ENCODE measurements at places on chromosomes 6 and 20.

DNA sequence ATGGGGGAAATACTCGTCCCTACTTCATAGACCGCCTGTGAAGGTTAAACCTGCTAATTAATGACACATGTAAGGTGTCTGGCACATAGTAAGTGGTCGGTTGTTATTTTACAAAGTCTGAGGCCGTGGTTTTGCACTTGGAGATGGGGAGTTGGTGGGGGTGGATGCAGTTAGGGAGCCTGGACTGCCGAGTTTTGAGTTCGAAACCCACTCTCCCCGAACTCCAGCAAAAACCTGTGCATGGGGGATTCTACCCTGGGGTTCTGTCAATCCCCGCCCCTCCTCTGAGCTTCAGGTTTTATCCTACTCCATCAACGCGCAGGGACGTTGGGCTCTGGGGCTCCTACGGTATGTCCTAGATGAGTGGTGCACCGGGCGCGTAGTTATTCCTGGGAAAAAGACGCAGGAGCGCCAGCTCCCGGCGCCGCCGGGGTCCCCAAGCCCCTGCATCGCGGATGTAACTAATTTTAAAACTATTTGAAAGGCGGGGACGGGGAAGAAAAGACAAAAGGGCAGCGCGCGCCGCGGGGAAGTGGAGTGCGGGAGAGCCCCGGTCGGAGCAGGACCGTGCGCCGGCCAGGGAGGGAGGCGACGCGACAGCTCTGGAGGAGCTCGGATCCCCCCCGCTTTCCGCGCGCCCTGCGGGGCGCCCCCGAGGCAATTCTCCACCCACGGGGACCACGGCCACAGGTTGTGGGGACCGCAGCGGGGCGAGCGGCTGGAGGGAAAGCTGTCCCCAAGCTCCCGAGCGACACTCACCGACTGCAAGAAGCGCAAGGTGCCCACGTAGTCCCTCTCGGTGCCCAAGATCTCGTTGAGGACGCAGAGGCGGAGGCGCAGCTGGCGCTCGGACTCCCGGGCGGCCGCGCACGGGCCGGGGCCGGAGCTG, 672 bp downstream of the PREX1 start:
- no peak for DNase-seq

- DNase-seq = no peak
Measured at GRCh38 chr6:3009930-3010329, 10.2 kb downstream of the NQO2 start.

DNA sequence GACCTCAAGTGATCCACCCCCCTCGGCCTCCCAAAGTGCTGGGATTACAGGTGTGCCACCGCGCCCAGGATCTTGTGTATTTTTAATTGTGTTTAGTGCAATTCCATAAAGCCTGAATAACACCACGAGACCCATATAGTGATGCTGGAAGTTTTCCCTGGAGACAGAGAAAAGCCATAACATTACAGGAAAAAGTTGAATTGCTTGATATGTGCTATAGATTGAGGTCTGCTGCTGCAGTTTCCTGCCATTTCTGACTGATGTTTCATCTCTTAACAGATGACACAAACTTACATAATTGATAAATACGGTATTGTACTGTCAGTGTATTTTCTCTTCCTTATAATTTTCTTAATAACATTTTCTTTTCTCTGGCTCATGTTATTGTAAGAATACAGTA, 7.3 kb upstream of the UBD start:
- DNase-seq = no peak

DNA sequence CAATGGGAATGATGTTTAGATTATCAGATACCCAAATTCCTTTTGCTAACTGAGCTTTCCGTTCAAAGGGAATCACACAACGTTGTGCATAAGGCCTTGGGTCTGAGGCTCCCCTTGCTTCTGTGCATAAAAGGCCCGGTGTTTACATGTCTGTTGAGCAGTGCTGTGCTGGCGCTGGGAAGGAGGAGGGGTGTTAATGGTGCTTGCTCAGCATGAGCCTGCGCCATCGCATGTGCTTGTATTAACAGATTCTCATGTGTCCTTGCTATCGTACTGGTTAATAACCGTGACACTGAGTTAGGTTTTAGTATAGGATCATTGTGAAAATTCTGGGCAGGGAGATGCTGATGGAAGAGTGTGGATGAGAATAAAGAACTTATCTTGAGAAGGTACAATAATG, 62.3 kb upstream of the TRAF3IP2 start:
- DNase-seq = no peak

- no peak for DNase-seq
Measured at GRCh38 chr6:45979311-45979710, 36.3 kb downstream of the CLIC5 start.

DNA sequence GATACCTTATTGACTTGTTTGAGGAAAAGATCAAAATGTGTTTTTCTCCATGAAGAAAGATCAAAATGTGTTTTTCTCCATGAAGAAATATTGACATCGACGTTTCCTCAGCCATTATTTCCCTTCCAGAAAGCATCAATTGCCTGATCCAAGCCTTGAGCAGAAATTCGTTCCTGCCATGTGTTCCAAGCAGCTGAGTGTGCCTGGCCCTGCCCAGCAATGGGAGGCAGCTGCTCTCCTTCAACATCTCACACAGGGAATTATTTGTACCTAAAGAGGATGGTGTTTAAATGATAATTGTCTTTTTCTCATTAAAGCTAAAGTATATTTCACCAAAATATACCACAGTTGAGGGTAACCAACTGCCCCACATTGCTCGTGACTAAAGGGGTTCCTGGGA, 7.8 kb upstream of the DUSP22 start:
- DNase-seq = no peak

DNA sequence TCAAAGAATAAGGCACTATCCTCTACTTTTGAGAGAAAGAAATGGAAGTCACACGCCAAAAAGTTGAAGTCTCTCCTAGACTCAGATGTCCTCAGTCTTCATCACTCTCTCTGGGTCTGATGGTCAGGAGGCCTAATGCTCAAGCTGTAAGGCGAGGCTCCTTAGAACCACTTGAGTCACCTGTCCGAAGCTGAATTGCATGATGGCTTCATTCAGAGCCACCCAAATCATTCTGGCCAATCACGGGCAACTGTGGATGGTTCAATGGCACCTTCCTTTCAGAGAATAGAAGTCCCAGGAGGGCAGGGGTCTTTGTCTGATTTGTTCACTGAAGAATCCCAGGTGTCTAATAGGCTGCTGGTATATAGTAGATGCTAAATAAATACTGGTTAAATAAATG, 69.4 kb upstream of the RNF24 start:
- no peak for DNase-seq

- DNase-seq = no peak
Measured at GRCh38 chr20:47183367-47183766, 173.1 kb downstream of the ZMYND8 start.

- peak; percentile 19 for DNase-seq
Measured at GRCh38 chr20:38094373-38094891, 60.9 kb downstream of the RPRD1B start.

- DNase-seq = peak; percentile 66
Measured at GRCh38 chr6:100504786-100505737, 40.3 kb upstream of the SIM1 start.

Measured in amniotic stem cell (primary cell).